ENCODE measurements at places on chromosomes 3 and 15. TPM values are rescaled to one million over a fixed set of nuclear protein-coding genes. Genes with fewer than 3 reads are reported as not detected.
A peak's percentile ranks its signal among the peaks of the same experiment; 100 is the strongest.

Gene CLEC3B
- total RNA-seq: 11.6 TPM

Gene IQCH
- 0.31 TPM for total RNA-seq

Gene PP2D1
- total RNA-seq: not detected

Gene CHL1
- not detected for total RNA-seq

Gene FRMD5
- total RNA-seq: 10.5 TPM

Gene IL5RA
- not detected for total RNA-seq

Gene MFAP1
- total RNA-seq: 55.3 TPM

Gene IGSF10
- not detected for total RNA-seq

Gene SLC24A1
- total RNA-seq: 8.2 TPM

Gene PIK3CA
- total RNA-seq: 15.2 TPM

Gene CATSPER2
- 1.3 TPM for total RNA-seq

Gene HTR3E
- not detected for total RNA-seq

- no peak for DNase-seq
Measured at GRCh38 chr3:60528651-60529050, 722.6 kb downstream of the FHIT start.

DNA sequence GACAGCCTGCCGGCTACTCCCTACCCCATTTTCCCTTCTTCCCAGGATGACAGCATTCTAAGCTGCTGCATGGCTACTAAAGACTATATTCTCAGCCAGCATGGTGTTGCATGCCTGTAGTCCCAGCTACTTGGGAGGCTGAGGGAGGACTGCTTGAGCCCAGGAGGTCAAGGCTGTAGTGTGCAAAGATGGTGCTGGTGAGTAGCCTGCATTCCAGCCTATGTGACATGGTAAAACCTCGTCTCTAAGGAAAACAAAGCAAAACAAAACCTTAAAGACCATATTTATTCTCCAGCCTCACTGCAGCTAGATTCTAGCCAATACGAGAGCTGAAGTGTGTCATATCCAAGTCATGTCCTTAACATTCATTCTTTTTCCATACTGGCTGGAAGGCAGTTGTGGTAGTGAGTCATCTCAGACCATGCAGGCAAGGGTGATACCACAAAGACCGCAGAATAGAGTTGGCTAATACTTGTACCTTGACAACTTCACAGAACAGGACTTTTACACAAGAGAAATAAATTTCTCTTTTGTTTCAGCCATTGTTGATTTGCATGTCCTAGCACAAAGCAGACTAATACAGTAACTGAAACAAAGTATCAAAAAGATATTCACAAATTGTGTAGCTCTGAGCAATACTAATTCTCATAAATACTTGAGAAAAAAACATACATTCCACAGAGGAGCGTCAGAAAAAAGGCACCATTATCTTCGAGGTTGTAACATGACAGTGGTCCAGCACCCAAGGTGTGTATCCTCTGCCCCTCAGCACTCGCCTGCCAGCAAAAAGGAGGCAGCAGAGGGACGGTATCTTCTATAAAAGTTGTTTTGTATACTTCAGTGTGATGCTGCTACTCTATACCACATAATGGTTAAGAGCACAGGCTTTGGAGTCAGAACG, 14.8 kb downstream of the PBRM1 start:
- peak; percentile 91 for DNase-seq

- DNase-seq: no peak
Measured at GRCh38 chr3:156033428-156033827, 87.0 kb upstream of the KCNAB1 start.

DNA sequence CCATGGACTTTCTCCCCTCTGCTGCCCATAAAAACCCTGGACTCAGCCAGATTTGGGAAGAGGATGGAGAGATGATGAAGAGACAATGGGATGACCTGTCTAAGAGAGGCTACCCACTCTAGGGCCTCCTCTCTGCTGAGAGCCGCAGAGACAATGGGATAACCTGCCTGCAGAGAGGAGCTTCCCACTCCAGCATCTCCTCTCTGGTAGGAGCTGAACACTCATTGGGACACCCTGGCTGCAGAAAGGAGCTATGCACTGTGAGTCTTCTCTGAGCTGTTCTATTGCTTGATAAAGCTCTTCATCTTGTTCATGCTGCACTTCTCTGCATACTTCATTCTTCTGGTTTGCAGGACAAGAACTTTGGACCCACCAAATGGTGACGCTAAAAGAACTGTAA, 4.5 kb upstream of the XCR1 start:
- DNase-seq: no peak

DNA sequence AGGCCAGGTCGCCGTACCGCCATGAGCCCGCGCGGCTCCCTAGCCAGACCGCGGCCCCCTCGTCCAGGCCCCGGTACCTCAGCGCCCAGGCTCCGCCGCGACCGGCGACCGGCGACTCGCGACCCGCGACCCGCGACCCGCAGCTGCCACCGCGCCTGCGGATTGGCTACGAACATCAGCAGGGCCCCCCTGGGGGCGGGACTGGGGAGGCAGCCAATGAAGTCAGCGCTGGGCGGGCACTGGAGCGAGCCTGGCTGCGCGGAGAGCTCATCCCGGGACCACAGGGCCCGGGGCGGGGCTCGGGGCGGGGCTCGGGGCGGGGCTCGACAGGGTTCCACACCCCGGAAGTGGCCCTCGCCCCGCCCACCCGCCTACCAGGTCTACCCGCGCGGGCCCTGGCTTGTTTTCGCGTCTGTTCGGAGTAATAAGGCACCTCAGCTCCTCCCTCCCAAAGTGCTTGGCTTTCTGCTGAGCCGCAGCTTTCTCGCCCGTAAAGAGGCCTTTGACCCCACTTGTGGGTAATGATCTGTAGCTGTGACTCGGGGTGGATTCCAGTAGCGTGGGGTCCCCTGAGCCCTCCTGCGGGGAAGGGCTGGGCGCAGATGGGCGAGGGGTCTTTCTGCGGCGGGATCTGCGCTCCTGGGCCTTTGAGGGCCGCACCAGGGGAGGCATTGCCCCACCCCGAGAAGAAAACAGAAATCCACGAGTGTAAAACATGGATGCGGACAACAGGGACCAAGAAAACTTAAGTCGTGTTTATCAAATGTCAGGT, at the start of gene LYSMD4:
TSS of gene LYSMD4 (minus strand) at position 170 of the 772 bp plus-strand sequence. CDS start 1,438 bp downstream, outside the sequence.
- peak; percentile 82 for DNase-seq

GRCh38 chr15:80474224-80475215, 70.3 kb downstream of the ARNT2 start:
- DNase-seq: no peak

DNA sequence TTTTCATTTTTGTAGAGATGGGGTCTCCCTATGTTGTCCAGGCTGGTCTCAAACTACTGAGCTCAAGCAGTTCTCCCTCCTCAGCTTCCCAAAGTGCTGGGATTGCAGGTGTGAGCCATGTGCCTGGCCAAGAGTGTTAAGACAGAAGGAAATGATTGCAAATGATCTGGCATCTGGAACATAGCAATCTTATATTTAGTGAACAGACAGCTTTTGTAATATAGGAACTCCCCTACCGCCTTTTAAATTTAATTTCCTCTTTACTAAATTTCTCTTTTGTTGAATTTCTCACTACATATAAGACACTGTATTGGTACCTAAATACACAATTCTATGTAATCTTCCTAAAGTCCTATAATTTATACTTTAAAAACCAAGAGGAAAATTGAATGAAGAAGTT, 13.1 kb downstream of the ANO10 start:
- no peak for DNase-seq

DNA sequence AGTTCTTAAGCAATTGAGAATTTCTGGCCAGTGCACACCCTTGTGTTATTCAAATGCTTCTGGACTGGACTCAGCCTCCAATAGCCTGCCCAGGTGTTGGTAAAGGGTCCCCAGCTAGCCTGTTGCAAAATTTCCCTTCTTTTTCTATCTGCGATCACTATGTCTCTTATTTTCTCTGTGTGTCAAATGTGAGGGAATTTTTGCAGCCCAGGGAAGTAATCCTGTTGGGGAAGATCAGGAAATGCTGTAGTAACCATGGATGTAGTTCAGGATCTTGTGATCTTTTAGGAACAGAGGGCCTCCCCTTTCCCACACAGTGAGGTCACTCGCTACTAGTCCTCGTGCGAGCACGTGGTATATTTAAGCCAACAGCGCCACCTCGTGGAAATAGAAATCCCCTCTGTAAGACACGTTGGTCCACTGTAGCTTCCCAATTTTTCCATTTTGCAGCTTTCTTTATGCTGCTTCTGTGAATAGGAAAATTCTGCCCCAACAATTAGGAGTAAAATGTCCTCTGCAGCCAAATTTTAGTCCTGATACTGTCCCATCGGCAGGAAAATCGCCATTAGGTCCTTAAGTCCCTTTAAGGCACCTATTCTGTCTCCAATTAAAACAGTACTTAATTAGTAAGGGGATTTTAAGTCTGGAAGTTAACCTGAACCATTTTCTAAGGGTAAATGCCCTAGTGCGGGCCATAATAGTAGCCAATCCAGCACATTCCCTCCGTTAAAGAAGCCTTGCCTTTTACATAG, 4.0 kb upstream of the SMCO1 start:
- DNase-seq: peak; percentile 84

GRCh38 chr15:58748852-58749531, 515 bp downstream of the ADAM10 start:
- DNase-seq: peak; percentile 65

DNA sequence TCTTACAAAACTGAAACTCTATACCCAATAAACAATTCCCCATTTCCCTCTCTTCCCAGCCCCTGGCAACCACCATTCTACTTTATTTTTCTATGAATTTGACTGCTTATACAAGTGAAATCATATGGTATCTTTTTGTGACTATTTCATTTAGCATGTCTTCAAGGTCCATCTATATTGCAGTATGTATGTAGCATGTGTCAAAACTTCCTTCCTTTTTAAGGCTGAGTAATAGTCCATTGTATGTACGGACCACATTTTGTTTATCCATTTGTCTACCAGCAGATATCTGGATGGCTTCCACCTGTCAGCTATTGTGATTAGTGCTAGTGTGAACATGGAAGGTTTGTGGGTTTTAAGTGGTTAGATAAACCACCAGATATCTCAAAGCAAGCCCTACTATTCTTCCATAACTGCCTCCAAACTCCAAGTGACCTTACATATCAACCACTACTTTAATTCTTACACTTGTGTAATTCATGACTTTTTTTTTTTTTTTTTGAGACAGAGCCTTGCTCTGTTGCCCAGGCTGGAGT, 134.7 kb downstream of the TMCC1 start:
- DNase-seq: no peak

GRCh38 chr3:133927540-133928066, 31.9 kb upstream of the RAB6B start:
- peak; percentile 66 for DNase-seq

DNA sequence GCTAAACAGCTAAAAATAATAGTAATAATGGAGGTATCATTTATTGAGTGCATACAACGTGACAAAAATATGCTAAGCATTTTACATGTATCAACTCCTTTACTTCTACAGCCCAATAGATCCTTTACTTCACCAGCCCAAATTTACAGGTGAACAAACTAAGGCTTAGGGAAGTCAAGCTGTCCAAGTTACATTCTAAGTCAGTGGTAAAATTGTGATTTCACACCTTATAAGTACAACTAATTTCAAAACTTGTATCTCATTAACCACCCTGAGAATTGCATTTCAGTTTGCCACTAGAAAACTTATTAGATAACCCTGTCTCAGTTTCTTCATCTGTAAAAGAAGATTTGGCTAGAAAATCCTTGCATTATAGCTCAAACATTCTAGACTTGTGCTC, 10.7 kb downstream of the SLC33A1 start:
- no peak for DNase-seq

- no peak for DNase-seq
Measured at GRCh38 chr3:130609166-130609979, 92.4 kb downstream of the COL6A6 start.

- DNase-seq: no peak
Measured at GRCh38 chr3:102205647-102206046, 229.2 kb upstream of the ZPLD1 start.

DNA sequence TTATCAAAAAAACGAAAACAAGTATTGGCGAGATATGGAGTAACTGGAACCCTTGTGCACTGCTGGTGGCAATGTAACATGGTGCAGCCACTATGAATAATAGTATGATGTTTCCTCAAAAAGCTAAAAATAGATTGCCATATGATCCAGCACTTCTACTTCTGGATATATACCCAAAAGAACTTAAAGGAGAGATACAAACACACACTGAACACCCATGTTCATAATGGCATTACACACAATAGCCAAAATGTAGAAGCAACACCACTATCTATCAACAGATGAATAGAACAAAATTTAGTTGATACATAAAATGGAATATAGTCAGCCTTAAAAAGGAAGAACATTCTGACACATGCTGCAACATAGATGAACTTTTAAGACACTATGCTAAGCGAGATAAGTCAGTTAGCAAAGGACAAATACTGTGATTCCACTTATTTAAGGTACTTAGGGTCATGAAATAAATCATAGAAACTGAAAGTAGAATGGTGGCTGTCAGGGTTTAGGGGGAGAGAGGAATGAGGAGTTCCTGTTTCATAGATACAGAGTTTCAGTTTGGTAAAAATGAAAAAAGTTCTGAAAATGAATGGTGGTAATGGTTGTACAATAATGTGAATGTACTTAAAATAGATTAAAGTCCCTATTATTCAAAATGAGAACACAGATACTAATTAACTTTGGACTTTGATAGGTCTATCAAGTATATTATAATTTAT, 59.4 kb upstream of the IMPG2 start:
- no peak for DNase-seq

DNA sequence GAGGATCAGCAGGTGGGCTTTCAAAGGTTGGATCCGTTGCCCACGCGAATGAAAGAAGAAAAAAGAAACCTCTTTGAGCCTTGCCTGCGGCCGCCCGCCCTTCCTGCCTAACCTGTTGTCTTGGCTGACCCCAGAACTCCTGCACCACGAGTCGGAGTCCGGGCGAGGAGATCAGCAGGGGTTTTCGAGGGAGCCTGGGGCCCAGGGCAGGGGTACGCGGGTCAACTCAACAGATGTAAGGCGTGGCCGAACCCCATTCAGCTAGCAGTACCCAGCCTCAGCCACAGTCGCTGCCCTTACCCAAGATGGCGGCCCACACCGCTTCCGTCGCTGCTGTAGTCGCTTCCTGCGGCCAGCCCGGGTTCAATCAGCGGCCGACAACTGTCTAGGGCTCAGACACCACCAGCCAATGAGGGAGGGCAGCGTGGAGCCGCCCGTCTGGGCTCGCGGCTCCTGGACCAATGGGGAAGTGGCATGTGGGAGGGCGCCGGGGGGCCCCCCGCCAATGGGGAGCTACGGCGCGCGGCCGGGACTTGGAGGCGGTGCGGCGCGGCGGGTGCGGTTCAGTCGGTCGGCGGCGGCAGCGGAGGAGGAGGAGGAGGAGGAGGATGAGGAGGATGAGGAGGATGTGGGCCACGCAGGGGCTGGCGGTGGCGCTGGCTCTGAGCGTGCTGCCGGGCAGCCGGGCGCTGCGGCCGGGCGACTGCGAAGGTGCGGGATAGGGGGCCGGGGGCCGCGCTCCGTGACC, at the start of gene MANF:
TSS of gene MANF (plus strand) at position 566 of the 748 bp plus-strand sequence. CDS start at position 618, 52 bp downstream.
- DNase-seq: peak; percentile 96

- no peak for DNase-seq
Measured at GRCh38 chr3:69594286-69594685, 145.0 kb upstream of the MITF start.

- DNase-seq: no peak
Measured at GRCh38 chr15:47796339-47796738, 79.0 kb downstream of the SEMA6D start.

DNA sequence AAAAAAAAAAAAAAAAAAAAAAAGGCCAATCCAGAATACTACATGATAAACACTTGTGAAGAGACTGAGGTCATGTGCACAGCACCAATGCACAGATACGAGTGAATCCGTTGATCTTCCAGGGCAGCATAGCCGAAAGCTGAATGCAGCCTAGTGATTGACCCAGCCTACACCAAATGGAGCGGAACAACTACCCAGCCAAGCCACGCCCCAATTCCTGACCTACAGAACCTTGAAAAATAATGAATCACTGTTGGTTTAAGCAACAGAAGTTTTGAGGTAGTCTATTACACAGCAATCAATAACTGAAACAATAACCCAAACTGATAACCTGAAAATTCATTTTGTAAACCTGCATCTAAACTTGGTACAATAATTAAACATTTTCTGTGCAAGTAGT, 361.0 kb downstream of the FHIT start:
- no peak for DNase-seq
